ENCODE measurements at places on chromosomes 12 and 14.

- DNase-seq = no peak
Observed at GRCh38 chr14:94631536-94632304, 19.5 kb downstream of the SERPINA3 start.

- DNase-seq = no peak
Observed at GRCh38 chr12:969821-970220, 20.3 kb upstream of the RAD52 start.

DNA sequence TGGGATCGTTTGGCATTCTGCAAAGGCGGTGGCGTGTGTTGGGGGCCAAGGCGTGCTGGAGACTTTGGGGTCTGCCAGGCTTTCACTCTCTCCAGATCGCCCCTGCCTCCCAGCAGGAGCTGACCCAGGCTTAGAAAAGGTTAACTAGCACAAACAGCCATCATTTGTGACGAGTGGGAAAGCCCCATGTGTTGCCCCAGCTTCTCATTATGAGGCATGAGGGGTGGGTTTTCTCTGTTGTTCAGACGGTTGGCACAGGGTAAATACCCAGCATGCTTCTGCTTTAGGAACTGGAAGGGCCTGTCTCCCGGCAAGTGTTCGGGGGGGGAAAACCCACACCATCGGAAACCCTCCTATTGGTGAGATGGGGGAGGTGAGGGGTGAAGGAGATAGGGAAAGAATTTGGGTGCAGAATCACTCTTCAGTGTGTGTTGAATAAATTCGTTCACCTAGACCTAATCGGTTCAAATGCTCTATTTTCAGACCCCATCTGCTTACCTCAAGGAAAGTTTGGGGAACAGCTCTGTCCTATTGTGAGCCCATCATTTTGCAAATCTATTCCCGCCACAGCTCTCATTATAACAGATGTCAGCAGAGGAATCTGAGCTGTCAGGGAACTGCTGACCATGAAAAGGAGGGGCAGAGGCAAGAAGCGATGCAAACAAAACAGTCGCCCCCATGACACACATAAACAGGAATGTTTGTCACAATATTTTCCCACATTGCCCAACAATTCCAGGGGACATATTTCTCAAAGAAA is 34.7 kb upstream of the C12orf42 start:
- no peak for DNase-seq

DNA sequence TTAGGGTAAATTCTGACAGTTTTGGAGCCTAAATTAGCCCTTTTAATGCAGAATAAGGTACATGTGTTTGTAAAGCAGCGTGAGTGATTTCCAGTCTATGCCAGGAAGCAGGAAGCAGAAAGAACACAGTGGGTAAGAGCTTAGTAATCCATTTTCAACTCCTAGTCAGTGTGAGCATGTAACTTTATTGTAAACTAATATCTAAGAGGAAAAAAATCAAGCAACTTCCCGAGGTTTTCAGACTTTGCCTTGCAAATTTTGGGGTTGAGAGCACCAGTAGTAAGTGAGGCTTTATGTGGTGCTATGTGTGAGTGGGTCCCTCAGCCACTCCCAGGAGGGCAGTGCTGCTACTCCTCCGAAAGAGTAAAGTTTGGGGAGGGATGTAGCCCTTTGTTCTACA is 2.9 kb downstream of the CIPC start:
- no peak for DNase-seq

DNA sequence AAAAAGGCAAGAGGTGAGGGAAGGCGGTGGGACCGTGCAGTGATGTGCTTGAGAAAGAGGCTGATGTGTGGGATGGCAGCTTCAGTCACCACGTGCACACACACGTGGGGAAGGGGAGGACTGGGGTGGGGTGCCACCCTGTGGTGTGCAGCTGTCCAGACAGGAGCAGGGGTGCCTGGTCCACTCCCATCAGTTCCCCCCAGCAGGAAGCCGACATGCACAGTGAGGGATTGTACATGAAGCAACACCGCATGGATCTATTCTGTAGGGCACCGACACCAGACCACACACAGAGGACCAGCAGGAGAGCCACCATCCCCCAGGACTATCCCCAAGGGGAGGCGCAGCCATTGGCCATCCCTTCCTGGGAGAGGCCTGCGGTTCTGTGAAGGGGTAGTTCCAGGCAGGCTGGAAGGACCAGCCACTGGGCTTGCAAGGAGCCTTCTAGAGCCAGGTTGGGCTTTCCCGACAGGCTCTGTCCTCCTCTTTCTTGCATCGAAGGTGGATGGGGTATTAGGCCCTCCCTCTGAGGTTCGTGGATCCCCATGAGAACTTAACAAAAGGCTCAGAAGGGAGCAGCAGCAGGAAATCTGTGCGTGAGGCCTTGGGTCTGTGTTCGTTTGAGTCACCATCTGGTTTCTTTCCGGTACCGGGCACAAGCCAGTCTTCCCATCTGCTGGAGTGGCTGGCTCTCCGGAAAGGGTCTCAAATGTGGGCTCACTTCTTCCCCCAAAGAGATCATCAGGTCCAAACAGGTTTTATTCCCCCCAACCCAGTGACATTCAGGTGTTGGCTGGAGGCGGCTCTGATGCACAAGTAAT is 59.8 kb downstream of the PLEKHG3 start:
- no peak for DNase-seq

GRCh38 chr12:108129017-108129812 is at the start of gene WSCD2:
WSCD2 (plus strand) TSS chr12:108129288; CDS start chr12:108195833, 66,545 bp downstream.
- no peak for DNase-seq

GRCh38 chr12:26032719-26033241 is 74.3 kb downstream of the RASSF8 start:
- DNase-seq = no peak

GRCh38 chr12:93670104-93670503 is 7.1 kb upstream of the CRADD start:
- DNase-seq = no peak

GRCh38 chr12:14777271-14777670 is 26.0 kb downstream of the WBP11 start:
- DNase-seq = no peak

- no peak for DNase-seq
Observed at GRCh38 chr12:94074980-94075629, 73.3 kb upstream of the PLXNC1 start.

DNA sequence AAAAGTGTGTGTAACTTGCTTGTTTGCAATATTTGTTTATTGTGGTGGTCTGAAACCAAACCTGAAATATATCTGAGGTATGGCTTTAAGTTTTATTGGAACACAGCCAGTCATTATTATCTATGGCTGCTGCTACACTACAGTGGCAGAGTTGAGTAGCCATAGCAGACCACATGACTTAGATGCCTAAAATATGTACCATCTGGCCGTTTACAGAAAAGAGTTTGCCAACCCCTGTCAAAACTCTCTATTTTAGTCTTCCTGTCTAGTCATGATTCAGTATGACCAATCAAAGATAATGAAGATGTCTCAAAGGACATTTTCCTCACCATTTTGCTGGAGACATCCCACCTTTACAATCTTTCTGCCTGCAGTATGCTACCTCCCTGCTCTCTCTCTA is 242.3 kb downstream of the ANO6 start:
- DNase-seq = no peak

- DNase-seq = no peak
Observed at GRCh38 chr14:48598458-48598857, 923.1 kb upstream of the MDGA2 start.

DNA sequence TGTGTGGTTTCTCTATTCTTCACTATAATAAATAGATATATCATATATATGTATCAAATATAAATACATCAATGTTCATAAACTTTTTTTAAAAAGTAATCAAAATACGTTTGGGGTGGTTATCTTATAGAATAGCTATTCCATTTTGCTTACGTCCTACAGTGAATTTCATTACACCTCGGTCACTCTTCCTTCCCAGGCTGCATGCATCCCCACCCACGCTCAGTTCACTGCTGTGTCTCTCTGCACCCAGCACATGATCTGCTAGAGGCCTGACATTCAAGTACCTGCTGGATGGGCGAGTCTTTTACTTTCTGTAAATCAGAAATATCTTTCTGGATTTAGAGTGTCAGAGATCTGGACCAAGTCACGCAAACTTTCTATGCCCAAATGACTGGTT is 3.6 kb downstream of the STX2 start:
- DNase-seq = no peak

DNA sequence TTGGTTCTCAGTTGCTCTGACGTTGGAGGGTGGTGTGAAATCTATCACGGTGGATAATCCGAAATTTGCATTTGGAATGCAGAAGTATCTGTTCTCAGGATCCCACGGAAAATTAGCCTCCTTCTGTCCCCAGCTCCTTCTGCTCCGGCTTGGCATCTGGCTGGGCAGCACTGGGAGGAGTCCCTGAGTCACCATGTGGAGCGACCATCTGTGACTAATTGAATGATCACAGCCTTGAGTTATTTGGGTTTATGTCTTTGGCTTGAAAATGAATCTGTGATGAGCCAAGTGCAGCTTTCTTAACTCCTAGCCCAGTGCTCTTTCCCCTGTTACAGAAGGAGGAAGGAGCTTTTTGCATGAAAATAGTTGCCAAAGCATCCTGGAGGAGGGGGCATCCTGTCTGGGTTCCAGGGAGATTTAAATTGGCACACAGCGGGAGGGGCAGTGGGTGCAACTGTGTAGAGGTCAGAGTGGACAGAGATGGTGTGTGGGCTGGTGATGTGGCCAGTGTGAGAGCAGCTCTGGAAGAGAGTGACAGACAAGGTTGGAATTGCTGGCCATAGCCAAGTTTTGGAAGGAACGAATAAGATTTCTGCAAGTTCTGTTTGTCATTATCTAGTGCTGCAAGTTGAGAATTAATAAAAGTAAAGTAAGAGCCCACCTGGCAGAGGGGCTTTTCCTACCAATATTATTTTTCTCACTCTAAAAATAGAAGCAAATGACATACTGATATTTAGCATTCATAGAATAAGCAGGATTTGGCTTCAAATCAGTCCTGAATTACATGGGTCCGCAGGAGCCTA is 74.4 kb downstream of the SLC24A4 start:
- no peak for DNase-seq

GRCh38 chr12:109767991-109768900 is 54.6 kb downstream of the FAM222A start:
- no peak for DNase-seq

DNA sequence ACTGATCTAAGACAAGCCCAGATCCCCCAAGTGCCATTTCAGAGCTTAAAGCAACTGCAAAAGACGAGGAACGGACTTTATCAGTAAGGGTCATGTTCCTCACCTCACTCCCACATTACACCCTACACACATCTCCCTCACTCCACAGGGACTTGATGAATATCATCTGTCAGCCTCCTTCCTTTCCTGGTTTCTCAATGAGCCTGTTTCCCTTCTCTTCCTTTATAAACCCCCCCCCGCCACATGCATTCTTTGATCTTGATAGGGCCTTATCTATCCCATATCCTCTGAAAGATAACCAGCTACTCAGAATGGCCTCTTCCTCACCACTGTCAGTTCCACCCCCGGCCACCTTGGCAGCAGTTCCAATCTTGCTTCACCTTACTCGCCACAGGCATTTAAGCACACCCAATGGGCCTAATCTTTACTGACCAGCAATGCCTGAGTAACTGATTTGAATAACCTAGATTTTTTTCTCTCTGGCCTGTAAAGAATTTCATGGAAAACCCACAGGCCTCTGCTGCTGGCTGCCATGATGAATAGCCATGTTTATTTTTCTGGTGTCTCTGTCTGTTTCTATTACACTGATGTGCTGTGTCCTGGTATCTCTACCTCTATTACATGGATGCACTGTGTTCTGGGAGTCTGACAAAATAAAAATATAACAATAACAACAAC is 138.7 kb downstream of the PHLDA1 start:
- DNase-seq = no peak

- DNase-seq = no peak
Observed at GRCh38 chr12:76726626-76727025, 37.3 kb upstream of the ZDHHC17 start.

DNA sequence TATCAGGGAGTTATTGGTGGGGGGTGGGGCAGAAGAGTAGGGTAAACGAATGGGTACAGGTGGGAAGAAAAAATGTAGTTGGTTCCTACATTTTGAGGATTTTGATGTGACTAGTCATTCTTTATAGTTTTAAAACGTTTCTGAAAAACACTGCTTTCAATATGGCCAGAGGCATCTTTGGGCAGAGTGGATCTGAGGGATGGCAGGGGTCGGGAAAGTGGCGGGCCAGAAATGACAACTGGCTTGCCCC is 527 bp upstream of the ATP23 start:
- no peak for DNase-seq

- no peak for DNase-seq
Observed at GRCh38 chr12:43891856-43892574, 56.1 kb downstream of the TMEM117 start.

GRCh38 chr14:58628406-58628805 is 9.4 kb upstream of the DACT1 start:
- DNase-seq = no peak

GRCh38 chr12:2034633-2035430 is 18.0 kb upstream of the CACNA1C start:
- peak; percentile 91 for DNase-seq

- DNase-seq = no peak
Observed at GRCh38 chr12:123485756-123486155, 27.8 kb downstream of the SNRNP35 start.

- no peak for DNase-seq
Observed at GRCh38 chr12:76177821-76178220, 93.3 kb upstream of the NAP1L1 start.

DNA sequence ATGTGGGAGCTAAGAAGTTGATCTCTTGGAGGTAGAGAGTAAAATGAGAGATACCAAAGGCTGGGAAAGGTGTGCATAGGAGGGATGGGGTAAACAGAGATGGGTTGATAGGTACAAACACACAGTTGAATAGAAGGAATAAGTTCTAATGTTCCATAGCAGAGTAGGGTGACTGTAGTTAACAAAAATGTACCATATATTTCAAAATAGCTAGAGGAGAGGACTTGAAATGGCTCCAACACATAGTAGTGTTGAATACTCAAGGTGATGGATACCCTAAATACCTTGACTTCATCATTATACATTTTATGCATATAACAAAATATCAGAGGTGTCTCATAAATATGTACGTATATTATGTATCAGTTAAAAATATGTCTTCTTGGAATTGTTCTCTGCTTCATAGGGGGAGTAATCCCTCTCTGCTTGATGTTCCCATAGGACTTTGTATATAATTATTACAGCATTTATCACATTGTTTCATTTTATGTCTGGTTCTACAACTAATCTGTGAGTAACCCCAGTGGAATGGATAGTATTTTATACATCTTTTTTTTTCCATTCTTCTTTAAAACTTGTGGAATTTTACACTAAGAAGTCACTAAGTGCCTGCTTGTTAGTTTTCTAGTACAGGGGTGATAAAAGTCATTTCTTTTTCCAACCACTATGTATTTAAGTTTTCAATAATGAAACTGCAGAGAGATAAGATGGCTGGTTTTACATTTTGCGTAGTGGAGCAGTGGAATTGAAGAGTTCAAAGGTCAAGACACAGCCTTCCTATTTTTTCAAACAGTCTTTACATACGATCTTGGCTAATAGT is 1940.0 kb upstream of the SEL1L start:
- DNase-seq = no peak

DNA sequence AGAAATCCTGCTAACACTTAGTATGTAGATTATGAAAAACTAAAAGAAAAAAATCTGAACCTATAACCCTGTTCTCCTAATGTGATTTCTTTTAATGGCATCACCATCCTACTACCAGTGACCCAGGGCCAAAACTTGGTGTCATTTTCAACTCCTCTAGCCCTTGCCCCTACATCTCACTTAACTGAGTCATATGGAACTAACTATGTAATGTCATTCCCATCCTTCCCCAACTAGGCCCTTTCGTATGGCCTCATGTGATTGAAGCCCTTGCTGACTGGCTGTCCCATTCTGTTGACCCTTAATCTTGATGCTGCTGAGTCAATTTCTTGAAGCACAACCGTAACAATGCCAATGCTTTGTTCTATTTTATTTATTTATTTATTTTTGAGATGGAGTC is 7.6 kb downstream of the DMAC2L start:
- no peak for DNase-seq

Measured in activated CD4-positive, alpha-beta T cell treated with anti-CD3 and anti-CD28 coated beads, Interleukin-2, amount 50 U/mL, for 48 hours (primary cell).